ENCODE measurements at places on chromosomes 6 and 20. TPM values are rescaled to one million over a fixed set of nuclear protein-coding genes. Genes with fewer than 3 reads are reported as not detected.
A peak's percentile ranks its signal among the peaks of the same experiment; 100 is the strongest.

DNA sequence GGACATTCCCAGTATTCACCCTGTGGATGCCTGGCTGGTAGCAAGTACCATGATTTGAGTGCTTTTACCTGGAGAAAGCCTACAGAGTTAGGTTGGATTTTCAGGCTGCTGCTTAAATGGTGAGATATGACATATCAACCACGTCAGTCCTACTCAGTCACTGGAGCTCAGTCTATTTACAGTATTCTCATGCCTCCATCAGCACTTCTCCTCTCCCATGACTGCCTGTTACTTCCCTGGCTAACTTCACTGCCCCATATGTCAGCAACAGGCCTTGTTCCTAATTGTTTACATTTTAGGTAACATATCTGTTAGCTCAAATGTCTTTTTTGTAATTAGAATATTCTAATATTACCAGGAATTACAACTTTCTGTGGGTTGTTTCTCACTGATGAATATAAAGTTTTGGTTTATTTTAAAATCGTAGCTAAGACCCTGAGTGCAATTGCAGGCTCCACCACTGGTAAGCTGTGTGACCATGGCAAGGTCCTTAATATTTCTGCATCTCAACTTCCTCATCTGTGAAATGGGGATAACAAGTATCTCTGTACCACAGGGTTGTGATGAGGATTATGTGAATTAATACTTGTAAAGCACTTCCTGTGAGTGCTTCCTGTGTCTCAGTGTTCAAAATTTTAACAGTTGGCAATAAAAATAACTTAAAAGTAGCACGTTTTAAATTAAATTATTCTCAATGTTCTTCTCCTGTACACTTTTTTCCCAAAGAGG is 54.3 kb downstream of the RNF144B start:
- no peaks in the 10 kb centered on the region for H3K27me3 ChIP-seq
- no peak for DNase-seq
- H3K4me3 ChIP-seq, result no peak overlapping the region
- no peak overlapping the region for H3K27ac ChIP-seq
- H3K36me3 ChIP-seq, result no peaks in the 10 kb centered on the region
- H3K4me1 ChIP-seq, result no peaks in the 10 kb centered on the region

DNA sequence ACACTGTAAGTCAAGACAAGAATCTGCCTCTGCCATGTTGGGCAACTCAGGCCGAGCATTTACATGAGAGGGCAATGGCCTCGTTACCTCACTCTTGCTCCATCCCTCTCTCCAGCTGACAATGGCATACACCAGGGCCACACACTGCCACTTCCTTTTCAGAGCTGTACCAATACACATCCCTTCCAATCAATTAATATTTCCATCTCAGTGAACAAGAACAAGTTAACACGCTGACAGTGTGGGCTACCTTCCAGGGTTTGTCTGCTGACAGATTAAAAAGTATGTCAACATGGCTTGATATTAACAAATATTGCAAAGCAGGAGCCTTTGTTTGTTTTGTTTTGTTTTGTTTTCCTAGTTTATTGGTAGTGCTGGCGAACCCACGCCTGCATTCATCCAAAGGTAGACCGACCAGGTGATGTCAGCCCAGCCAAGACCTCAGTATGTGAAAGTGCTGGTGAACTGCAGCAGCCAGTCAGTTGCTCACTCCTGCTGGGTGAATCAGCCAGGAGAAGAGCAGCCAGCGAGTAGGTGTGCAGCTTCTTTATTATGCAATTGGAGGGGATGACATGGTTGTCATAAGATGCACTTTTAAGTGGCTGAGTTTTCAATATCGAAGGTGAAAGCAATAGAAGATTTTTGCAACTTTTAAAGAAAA is 487.3 kb upstream of the JARID2 start:
- peak overlapping the region; percentile 26 for H3K27ac ChIP-seq
- no peaks in the 10 kb centered on the region for H3K27me3 ChIP-seq
- H3K4me1 ChIP-seq, result peaks cover 8% of the 10 kb centered on the region
- H3K4me3 ChIP-seq, result no peak overlapping the region

DNA sequence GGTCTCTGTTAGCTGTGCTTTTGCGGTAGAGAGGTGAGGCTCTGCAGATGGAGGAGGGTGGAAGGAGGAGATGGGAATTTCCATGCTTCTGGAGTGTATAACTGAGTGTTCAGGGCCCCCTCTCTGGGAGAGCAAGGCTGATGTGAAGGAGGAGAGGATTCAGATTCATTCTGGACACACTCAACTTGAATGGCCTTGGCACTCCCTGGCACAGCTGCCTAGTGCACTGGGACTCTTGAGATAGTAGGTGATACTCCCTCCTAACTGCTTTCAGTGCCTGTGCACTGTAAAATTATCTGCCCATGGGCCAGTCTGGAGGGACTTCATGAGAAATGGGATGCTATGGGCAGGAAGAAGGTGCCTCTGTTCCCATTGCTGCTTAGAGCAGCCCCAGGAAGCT is 54.2 kb upstream of the MYL9 start:
- H3K4me3 ChIP-seq, result no peak overlapping the region
- H3K27ac ChIP-seq, result no peak overlapping the region
- peaks cover 94% of the 10 kb centered on the region for H3K4me1 ChIP-seq
- H3K27me3 ChIP-seq, result no peaks in the 10 kb centered on the region

- H3K4me3 ChIP-seq, result no peak overlapping the region
- no peaks in the 10 kb centered on the region for H3K36me3 ChIP-seq
- no peak overlapping the region for H3K27ac ChIP-seq
- no peak for DNase-seq
These were observed 20.0 kb downstream of the PDYN start for GRCh38 chr20:1973601-1974440.

GRCh38 chr6:98777762-98778161 is 56.6 kb upstream of the POU3F2 start:
- H3K4me1 ChIP-seq, result no peaks in the 10 kb centered on the region
- no peaks in the 10 kb centered on the region for H3K27me3 ChIP-seq
- no peak overlapping the region for H3K4me3 ChIP-seq
- H3K27ac ChIP-seq, result no peak overlapping the region
- H3K36me3 ChIP-seq, result no peaks in the 10 kb centered on the region

DNA sequence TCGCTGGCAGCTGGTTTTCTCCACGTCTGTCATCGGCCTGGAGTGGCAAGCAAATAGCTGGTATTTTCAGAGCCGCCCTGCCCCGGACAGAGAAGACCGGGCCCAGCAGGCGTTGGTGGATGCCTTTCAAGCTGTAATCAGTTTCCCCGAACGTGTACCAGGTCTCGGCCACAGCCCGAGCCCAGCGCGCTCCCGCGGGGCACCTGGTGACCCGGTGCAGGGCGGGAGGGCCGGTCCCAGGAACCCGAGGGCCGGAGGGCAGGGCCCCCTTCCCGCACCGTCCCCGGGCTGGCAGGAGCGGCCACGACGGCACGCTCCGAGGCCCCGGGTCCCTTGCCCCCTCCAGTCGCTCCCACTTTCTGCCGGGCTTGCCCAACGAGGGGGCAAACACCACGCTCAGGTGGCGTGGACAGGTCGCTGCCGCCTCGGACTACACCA is 348 bp upstream of the PYGB start:
- H3K4me3 ChIP-seq, result peak overlapping the region; percentile 77
- peak overlapping the region; percentile 96 for H3K27ac ChIP-seq
- H3K36me3 ChIP-seq, result no peaks in the 10 kb centered on the region
- peak; percentile 56 for DNase-seq
- H3K27me3 ChIP-seq, result no peaks in the 10 kb centered on the region

DNA sequence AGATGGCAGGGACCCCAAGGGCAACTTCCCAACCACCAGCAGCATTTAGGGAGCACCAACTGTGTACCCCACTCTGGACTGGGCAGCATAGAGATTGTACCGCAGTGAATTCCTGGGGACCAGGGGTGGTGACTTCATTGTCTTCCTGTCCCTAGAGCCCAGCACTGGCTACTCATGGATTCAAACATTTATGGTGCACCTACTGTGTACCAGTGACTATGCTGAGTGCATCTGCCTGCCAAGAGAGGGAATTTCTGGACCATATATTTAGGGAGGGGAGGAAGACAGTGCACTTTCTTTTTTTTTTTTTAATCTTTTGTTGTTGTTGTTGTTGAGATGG is 55.3 kb downstream of the UBE2V1 start:
- H3K27ac ChIP-seq, result no peak overlapping the region
- DNase-seq, result no peak
- peaks cover 32% of the 10 kb centered on the region for H3K4me1 ChIP-seq
- no peak overlapping the region for H3K4me3 ChIP-seq
- H3K36me3 ChIP-seq, result no peaks in the 10 kb centered on the region

DNA sequence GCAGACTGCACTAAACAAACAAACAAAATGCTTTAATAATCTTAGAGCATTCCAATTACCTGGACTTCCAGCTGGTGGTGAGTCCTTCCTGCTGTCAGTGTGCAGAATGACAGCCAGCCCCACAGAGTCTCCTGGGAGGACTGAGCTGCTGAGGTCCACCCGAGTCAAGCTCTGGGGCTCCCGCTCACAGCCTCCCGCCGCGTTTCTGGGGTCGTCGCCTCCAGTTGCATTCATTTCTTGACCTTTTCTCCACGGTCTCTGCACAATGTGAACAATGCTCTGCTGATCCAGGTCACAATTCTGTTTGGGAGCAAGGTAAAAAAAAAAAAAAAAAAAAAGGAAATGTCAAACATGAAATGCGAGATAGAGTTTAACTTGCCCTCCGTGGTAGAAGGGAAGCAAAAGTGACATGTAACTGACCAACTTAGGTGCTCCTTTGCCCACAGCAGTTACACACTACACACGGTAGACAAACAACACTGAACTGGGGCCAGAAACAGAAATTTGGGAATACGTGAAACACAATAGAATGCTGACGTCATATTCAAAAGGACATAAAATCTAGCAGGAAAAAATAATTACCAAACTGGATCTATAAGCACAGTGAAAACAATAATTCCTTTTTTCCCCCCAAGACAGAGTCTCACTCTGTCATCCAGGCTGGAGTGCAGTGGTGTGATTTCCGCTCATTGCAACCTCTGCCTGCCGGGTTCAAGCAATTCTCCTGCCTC is 464.9 kb downstream of the PRKN start:
- no peak overlapping the region for H3K27ac ChIP-seq
- H3K4me1 ChIP-seq, result no peaks in the 10 kb centered on the region
- no peaks in the 10 kb centered on the region for H3K27me3 ChIP-seq
- DNase-seq, result no peak

- no peak overlapping the region for H3K27ac ChIP-seq
- no peaks in the 10 kb centered on the region for H3K36me3 ChIP-seq
- no peaks in the 10 kb centered on the region for H3K4me1 ChIP-seq
- peaks cover 12% of the 10 kb centered on the region for H3K27me3 ChIP-seq
- no peak overlapping the region for H3K4me3 ChIP-seq
- DNase-seq, result no peak
These were observed 63.6 kb upstream of the EYA2 start for GRCh38 chr20:46830886-46831632.

DNA sequence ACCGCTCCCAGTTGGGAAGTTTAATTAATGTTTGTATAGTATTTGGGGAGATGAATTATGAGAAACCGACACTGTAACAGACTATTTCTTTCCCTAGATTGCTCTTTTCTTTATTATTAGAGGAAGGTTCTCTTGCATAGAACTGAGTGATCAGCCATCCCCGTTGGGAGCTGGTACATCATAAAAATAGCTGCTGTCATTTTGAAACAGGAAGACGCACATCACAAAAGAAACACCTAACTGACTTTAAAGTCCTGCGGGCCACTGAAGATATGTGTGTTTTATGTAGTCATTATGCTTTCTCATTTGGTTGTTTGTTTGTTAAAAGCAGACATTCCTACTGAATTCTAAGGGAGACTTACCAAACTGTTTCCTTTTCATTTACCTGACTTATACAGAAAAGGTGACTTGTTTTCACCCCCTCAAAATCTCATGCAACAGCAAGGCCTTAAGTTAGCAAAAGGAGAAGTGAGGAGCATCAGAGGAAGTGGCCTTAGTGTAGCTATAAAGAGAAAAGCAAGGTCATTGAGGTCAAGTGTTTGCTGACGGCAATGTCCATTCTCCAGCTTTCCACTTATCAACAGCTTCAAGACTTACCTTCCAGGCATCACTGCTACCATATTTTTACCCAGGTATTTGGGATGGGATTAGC is 91.0 kb downstream of the PKHD1 start:
- no peaks in the 10 kb centered on the region for H3K27me3 ChIP-seq
- DNase-seq, result no peak
- H3K36me3 ChIP-seq, result no peaks in the 10 kb centered on the region
- no peaks in the 10 kb centered on the region for H3K4me1 ChIP-seq

FAM83B gene
- 4.5 TPM for total RNA-seq

DNA sequence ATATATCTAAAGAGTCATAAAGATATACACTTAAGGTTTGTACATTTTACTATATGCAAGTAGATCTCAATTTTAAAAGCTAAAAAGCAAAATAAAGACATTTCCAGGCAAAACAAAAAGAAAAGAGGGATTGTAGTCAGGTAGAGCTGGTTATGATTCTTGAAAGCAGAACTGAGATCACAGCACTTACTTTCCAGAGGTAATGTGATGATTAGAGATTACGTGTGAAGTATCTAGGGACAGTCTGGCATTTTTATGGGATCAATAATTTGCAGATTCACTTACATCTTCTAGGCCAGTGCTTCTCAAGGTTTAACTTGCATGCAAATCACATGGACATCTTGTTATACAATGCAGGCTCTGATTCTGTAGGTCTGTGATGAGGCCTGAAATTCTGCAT is 595.5 kb downstream of the KIF16B start:
- H3K36me3 ChIP-seq, result no peaks in the 10 kb centered on the region
- H3K27ac ChIP-seq, result no peak overlapping the region
- no peak overlapping the region for H3K4me3 ChIP-seq
- no peaks in the 10 kb centered on the region for H3K4me1 ChIP-seq
- DNase-seq, result no peak
- no peaks in the 10 kb centered on the region for H3K27me3 ChIP-seq

SUMO4 gene
- total RNA-seq, result 1.2 TPM

DNA sequence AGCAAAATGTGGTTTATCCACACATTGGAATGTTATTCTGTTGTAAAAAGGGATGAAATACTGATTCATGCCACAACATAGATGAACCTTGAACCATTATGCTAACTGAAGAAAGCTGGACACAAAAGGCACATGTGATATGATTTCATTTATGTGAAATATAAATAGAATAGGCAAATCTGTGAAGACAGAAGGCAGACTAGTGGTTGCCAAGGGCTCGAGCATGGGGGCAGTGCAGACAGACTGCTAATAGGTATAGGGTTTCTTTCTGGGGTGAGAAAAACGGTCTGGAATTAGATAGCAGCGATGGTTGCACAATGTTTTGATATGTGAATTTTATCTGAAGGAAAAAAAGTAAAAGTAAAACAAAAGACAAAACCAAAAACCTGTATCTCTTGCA is 54.6 kb upstream of the FNDC1 start:
- DNase-seq, result no peak
- no peaks in the 10 kb centered on the region for H3K36me3 ChIP-seq
- H3K27ac ChIP-seq, result no peak overlapping the region
- H3K4me1 ChIP-seq, result peaks cover 7% of the 10 kb centered on the region
- H3K27me3 ChIP-seq, result no peaks in the 10 kb centered on the region

DNA sequence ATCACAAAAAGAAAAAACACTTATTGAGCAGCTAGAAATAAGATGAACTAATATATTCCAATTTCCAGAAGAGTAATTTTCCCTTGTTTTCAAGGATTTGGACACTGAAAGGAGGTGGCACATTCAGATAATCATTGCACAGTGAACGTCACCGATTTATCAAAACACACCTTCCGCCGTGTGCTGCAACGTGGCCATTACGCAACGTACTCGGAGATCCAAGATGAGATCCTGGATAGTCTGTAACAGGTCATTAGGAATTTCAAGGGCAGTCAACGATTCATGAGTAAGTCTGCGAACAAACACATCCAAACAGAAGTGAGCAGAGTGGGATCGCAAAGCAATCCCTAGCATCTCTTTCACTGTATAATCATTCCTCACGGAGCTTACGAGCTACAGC is 93.0 kb downstream of the HUS1B start:
- no peaks in the 10 kb centered on the region for H3K27me3 ChIP-seq
- peaks cover 84% of the 10 kb centered on the region for H3K36me3 ChIP-seq
- no peaks in the 10 kb centered on the region for H3K4me1 ChIP-seq
- H3K27ac ChIP-seq, result no peak overlapping the region

TULP4 gene
- total RNA-seq, result 116 TPM
